ENCODE measurements at places on chromosomes 5 and 9.

- no peak for DNase-seq
Measured at GRCh38 chr5:128038643-128039042, 44.9 kb upstream of the SLC12A2 start.

DNA sequence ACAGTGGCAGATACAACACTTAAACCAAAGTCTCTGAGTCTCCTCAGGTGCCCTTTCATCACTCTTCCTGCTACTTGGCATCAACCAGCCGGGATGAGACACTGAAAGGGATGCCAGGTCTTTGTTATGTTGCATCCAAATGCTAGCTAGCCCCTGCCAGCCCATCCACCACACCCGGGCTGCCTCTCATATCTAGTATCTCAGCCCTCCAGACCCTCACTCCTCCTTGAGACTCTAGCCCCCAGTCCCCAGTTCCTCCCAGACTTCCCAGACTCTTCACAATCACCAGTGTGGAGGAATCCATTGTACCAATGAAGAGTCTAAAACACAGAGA lies 21.5 kb downstream of the CSF2 start:
- DNase-seq: no peak

- DNase-seq: no peak
Measured at GRCh38 chr5:179327021-179327735, 18.1 kb downstream of the ADAMTS2 start.

DNA sequence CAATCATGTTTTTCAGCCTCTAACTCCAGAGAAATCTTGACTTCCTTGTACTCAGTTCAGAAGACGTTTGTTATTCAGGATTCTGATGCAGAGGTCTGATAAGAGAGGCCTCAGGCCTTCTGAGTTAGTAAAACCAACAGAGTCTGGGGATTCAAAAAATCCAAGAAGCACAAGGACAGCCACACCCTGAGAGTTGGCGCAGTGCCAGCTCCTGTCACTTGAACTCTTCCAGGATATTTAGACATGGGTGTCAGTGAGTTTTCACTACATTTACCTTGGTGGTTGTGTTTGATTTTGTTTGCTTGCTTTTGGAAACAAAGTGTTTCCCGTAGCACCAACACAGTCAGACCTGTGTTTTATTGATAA lies 41.6 kb upstream of the PDE8B start:
- no peak for DNase-seq

GRCh38 chr5:148969291-148969690 lies 93.6 kb downstream of the SH3TC2 start:
- no peak for DNase-seq

- DNase-seq: no peak
Measured at GRCh38 chr5:62562867-62563266, 15.8 kb upstream of the LRRC70 start.
